Astrocyte (in vitro differentiated cells and primary cell): ENCODE measurements at places on chromosomes 11 and 22. TPM values are rescaled to one million over a fixed set of nuclear protein-coding genes. Genes with fewer than 3 reads are reported as not detected.

DNA sequence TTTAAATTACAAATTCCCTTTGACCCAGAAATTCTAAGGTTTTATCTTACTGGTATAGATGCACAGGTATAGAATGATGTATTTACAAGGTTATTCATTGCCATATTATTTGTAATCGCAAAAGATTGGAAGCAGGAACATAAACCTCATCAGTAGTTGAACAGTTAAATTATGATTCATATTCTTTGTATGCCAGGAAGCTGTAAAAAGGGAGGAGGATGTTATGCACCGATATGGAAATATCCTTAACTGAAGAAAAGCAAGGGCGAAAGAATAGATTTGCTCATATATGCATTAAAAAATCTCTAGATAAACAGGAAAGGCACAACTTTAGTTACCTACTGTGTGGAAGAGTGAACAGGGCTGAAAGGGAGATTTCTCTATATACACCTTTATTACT, 36.7 kb downstream of the PPFIA1 start:
- H3K36me3 ChIP-seq, result no peaks in the 10 kb centered on the region
- peak overlapping the region; percentile 14 for H3K27ac ChIP-seq
- DNase-seq, result no peak
- no peaks in the 10 kb centered on the region for H3K27me3 ChIP-seq

RANGAP1 gene
- total RNA-seq, result 68.4 and 77.8 TPM in 2 replicates

- H3K4me3 ChIP-seq, result no peak overlapping the region
- peak overlapping the region; percentile 70 for H3K27ac ChIP-seq
- H3K27me3 ChIP-seq, result no peaks in the 10 kb centered on the region
- DNase-seq, result peak; percentile 65
- H3K4me1 ChIP-seq, result peaks cover 13% of the 10 kb centered on the region
- no peaks in the 10 kb centered on the region for H3K36me3 ChIP-seq
Measured at GRCh38 chr11:76086743-76087635, 119.3 kb downstream of the WNT11 start.

FJX1 gene
- total RNA-seq, result 47.9 and 50.2 TPM in 2 replicates

DNA sequence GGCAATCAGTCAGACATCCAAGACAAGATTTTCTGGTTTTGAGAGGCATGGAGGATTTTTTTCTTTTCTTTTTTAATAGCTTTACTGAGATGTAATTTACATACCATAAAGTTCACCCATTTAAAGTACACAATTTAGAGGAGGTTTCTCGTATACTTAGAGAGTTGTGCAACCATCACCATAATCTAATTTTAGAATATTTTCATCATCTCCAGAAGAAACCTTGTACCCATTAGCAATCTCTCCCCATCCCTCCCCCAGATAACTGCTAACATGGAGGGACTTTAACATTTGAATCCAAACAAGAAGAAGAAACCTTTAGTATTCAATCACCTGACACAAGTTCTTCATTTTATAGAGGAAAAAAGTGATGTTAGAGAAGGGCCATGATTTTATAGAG, 83.6 kb downstream of the CLPB start:
- peaks cover 7% of the 10 kb centered on the region for H3K4me1 ChIP-seq
- DNase-seq, result no peak
- H3K36me3 ChIP-seq, result no peaks in the 10 kb centered on the region
- H3K4me3 ChIP-seq, result no peak overlapping the region
- H3K27ac ChIP-seq, result no peak overlapping the region

SULT4A1 gene
- total RNA-seq, result 5.9 and 6.1 TPM in 2 replicates

LRRC74B gene
- total RNA-seq, result 0.19 TPM in 1 of 2 replicates, not detected in the other

- H3K4me3 ChIP-seq, result no peak overlapping the region
- no peak for DNase-seq
- peaks cover 34% of the 10 kb centered on the region for H3K4me1 ChIP-seq
- no peaks in the 10 kb centered on the region for H3K36me3 ChIP-seq
- H3K27me3 ChIP-seq, result no peaks in the 10 kb centered on the region
- no peak overlapping the region for H3K27ac ChIP-seq
Measured at GRCh38 chr11:94924612-94925011, 48.7 kb downstream of the CWC15 start.

DNA sequence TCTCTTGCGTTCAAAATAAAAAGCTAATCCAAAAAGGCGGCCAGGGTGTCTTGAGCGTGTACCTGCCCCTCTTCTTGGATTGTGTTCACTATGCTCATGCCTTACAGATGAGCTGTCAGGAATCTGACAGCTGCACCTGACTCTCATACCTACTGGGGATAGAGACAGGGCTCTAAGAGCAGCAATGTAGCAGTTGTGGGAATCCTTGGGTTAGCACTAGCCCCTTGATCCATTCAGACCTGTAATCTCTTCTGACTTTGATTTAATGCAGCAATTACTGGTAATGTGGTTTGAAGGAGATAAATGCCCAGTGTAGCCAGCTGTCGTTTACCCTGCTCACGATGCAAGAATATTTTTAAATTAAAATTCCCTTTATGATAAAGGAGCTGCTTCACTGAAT, 145.8 kb downstream of the APOL5 start:
- no peak overlapping the region for H3K27ac ChIP-seq
- no peaks in the 10 kb centered on the region for H3K4me1 ChIP-seq
- no peak for DNase-seq

GRCh38 chr11:119786431-119787073, 57.6 kb upstream of the NECTIN1 start:
- DNase-seq, result no peak
- H3K27ac ChIP-seq, result no peak overlapping the region
- no peaks in the 10 kb centered on the region for H3K36me3 ChIP-seq

DNA sequence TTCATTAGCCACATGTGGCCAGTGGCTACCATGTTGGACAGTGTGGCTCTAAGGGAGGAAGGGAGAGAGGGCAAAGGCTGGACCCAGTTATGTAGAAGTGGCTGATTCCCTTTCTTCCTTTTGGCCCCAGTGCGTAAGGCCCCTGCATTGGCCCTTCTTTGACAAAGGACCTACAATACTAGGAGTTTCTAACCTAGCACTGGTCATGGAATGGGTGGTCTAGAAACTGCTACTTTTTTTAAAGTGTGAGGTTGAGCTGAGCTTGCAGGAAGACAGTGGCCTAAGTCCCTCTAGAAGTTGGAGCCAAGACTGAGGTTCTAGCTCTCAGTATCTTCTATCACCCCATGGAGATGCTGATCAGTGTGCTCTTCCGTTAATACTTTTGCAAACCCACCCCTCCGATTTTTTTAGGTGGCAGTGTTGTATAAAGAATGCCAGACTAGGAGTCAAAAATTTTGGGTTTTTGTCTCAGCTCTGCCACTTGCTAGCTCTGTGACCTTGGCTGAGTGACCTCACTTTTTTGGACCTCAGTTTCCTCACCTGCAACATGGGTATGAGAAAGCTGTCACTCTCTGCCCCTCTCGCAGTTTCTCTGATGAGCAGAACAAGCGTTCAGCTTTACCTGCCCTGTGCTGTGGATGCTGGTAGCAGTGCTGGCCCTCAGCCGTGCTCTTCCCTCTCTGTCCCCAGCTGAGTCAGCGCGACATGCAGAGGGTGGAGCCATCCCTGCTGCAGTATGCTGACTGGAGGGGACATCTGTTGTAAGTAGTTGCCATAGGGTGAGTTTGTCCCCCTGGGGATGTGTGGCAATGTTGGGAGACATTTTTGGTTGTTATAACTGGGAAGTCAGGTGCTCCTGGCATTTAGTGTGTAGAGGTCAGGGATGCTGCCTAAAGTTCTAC, 6.9 kb downstream of the ACCS start:
- no peak overlapping the region for H3K27ac ChIP-seq
- DNase-seq, result no peak
- no peaks in the 10 kb centered on the region for H3K4me1 ChIP-seq
- no peaks in the 10 kb centered on the region for H3K27me3 ChIP-seq

DNA sequence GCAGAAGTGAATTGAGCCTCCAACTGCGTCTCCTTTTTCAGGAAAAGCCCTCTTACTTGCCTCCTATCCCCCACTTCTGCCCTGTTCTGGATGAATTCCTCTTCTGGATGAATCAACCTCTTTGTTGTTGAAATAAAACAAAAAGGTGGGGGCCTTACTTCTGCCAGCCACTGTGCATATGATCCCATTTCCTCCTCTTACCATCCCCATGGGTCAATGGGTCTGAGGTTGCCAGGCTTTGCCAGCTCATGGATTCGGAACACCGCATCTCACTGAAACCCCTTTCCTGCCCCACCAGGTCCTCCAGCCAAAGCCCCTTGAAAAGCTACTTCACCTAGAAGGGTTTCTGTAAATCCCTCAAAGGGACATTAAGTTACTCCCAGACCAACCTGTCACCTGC, 3.7 kb upstream of the CHST1 start:
- no peak for DNase-seq
- peaks cover 15% of the 10 kb centered on the region for H3K27me3 ChIP-seq
- H3K36me3 ChIP-seq, result no peaks in the 10 kb centered on the region
- no peak overlapping the region for H3K4me3 ChIP-seq
- H3K27ac ChIP-seq, result no peak overlapping the region
- peaks cover 6% of the 10 kb centered on the region for H3K4me1 ChIP-seq

GRCh38 chr11:17434108-17434507, 42.5 kb downstream of the ABCC8 start:
- no peak overlapping the region for H3K27ac ChIP-seq
- H3K4me3 ChIP-seq, result no peak overlapping the region
- no peak for DNase-seq
- H3K36me3 ChIP-seq, result no peaks in the 10 kb centered on the region
- H3K27me3 ChIP-seq, result no peaks in the 10 kb centered on the region
- H3K4me1 ChIP-seq, result no peaks in the 10 kb centered on the region

GRCh38 chr11:16749666-16750065, 11.2 kb downstream of the C11orf58 start:
- no peak for DNase-seq
- no peak overlapping the region for H3K27ac ChIP-seq
- H3K27me3 ChIP-seq, result no peaks in the 10 kb centered on the region

DNA sequence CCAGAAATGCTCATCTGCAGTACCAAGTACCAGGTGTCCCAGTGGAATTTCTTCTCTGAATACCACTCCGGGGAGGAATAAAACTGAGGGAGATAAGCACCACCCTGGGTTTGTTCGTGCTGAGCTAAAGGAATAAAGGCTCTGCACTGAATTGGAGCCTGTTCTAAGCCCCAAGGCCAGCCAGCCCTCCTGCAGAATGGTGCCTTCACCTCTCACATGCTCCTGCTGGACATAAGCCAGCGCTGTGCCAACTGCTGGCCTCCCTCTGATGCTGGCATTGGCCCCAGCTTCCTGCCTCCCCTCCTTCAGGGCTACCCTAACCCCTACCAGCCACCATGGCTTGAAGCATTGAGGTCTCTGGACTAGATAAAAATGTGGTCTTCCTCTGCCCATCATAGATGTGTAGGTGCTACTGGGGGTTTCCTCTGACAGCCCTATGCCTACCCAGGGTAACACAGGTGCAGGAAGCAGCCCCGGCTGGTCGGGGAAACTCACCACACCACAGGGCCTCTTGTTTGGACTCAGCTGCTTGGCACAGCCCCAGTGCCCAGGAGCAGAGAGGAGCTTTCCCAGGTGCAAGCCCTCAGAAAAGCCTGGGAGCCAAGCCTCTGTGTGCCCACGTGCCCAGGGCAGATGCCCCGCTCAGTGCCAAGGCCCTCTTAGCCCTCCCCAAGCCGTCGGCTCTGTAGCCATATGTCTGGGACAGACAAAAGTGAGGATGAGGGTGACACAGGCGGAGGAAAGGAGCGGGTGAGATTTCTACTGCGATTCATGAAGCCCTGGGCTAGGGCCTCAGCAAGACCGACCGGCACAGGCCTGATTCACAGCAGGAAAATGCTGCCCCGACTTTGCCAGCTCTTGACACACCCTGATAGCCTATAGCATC, 34.1 kb upstream of the JAM3 start:
- H3K4me1 ChIP-seq, result peaks cover 28% of the 10 kb centered on the region

- no peak overlapping the region for H3K27ac ChIP-seq
- H3K4me1 ChIP-seq, result peaks cover 5% of the 10 kb centered on the region
- H3K36me3 ChIP-seq, result no peaks in the 10 kb centered on the region
- DNase-seq, result no peak
- H3K27me3 ChIP-seq, result no peaks in the 10 kb centered on the region
Measured at GRCh38 chr11:8335186-8335585, 71.5 kb upstream of the LMO1 start.

MRGPRX4 gene
- total RNA-seq, result not detected in 2 replicates

GRCh38 chr11:71379701-71380100, 68.5 kb downstream of the DHCR7 start:
- no peaks in the 10 kb centered on the region for H3K27me3 ChIP-seq
- no peak for DNase-seq
- H3K36me3 ChIP-seq, result no peaks in the 10 kb centered on the region
- H3K4me3 ChIP-seq, result no peak overlapping the region

SLC22A9 gene
- not detected in 2 replicates for total RNA-seq

- no peak overlapping the region for H3K4me3 ChIP-seq
- H3K4me1 ChIP-seq, result peaks cover 3% of the 10 kb centered on the region
- no peaks in the 10 kb centered on the region for H3K36me3 ChIP-seq
- no peak overlapping the region for H3K27ac ChIP-seq
Measured at GRCh38 chr11:7637447-7638157, 35.7 kb downstream of the CYB5R2 start.

GRCh38 chr11:80948781-80949180, 1508.0 kb upstream of the TENM4 start:
- H3K4me3 ChIP-seq, result no peak overlapping the region
- no peak overlapping the region for H3K27ac ChIP-seq
- no peaks in the 10 kb centered on the region for H3K4me1 ChIP-seq
- H3K36me3 ChIP-seq, result no peaks in the 10 kb centered on the region
- no peak for DNase-seq

DNA sequence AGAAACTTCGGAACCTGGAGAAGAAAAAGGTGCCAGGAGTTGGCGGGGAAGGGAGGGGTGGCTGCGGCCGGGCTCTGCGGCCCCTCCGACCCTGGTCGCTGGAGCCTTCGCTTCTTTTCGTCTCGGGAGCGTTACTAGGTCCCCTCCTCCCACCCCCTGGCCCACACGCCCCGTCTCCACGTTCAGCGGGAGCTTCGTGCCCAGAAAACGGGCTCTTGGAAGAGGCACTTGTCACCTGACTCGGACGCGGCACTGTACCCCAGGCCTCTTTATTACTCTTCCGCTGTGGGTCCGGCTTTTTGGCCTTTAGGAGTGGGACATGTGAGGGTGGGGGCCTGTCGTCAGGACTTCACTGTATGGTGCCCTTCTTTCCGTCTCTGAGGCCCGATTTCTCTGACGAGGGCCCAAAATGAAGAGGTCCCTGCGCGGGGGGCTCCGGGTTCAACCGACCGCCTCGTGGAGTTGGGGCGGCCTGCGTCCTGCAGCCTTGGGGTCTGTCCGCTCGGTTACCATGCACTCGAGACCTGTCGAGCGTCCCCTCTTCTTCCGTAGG, 1.2 kb downstream of the CAPRIN1 start:
- peak overlapping the region; percentile 98 for H3K4me3 ChIP-seq
- DNase-seq, result no peak
- peak overlapping the region; percentile 89 for H3K27ac ChIP-seq
- H3K4me1 ChIP-seq, result peaks cover 9% of the 10 kb centered on the region
- no peaks in the 10 kb centered on the region for H3K27me3 ChIP-seq

ARHGAP20 gene
- 0.11 and 0.19 TPM in 2 replicates for total RNA-seq

DNA sequence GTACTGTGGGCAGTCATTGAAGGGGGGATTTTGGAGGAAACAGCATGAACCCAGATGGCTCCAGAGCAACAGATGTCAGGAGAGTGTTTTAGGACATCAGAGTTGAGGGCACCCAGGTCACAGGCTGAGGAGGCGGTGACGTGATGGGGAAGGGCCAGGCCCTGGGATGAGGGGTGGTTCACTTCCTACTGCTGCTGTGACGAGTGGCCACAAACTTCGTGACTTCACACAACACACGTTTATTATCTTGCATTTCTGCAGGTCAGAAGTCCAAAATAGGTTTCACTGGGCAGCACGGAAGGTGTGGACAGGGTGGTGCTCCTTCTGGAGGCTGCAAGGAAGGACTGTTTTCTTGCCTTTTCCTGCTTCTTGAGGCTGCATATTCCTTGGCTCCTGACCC, 77.7 kb upstream of the RAB1B start:
- H3K27me3 ChIP-seq, result no peaks in the 10 kb centered on the region
- H3K4me1 ChIP-seq, result peaks cover 16% of the 10 kb centered on the region
- no peaks in the 10 kb centered on the region for H3K36me3 ChIP-seq
- no peak overlapping the region for H3K4me3 ChIP-seq
